ENCODE measurements at places on chromosomes 6 and 20.
A peak's percentile ranks its signal among the peaks of the same experiment; 100 is the strongest.

GRCh38 chr6:81749707-81750106 lies 2.8 kb downstream of the TENT5A start:
- no peak for DNase-seq

DNA sequence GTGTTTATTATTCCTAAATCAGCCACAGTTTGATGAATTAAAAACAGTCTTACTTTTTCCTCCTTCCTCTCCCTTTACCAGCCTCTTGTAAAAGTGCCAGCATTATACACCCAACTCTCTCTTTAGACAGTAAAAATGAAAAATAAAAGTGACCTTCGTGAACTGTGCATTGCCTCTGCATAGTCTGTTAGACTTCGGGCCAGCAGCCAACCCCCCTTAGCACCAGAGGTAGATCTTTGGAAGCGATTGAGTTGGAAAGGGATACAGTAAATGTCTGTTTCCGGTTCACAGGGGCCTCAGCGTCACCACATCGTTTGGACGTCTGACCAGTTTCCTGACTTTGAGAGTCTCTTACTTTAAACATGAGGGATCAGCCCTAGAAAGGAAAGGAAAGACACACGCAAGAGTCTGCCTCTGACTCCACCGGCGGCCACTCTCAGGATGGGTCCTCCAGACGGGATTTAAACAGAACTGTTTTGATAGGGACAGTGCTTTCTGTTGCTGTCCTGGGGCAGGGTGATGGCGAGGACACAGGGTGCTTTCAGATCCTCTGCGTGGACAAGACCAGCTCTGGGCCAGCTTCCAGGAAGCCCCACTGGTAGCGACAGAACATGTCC lies 206.6 kb upstream of the PREP start:
- no peak for DNase-seq

DNA sequence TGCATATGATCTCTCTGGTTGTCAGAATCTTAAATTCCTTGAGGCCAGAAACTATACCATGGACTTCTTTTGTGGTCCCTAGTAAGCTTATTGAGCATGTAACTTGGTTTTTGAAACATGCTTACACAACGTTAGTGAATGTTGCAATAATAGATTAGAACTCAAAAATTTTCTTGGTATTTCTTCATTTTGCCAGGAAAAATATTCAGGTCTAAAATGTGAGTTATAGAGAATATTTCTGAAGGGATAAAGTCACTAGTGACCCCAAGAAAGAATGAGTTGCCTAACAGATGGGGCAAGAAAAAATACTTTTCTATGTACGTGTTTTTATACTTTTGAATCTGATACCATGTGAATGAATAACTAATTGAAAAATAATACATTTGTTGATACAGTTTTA lies 195.4 kb downstream of the TFAP2A start:
- no peak for DNase-seq

GRCh38 chr20:38032585-38033329 lies 499 bp downstream of the TTI1 start:
- DNase-seq = peak; percentile 9

DNA sequence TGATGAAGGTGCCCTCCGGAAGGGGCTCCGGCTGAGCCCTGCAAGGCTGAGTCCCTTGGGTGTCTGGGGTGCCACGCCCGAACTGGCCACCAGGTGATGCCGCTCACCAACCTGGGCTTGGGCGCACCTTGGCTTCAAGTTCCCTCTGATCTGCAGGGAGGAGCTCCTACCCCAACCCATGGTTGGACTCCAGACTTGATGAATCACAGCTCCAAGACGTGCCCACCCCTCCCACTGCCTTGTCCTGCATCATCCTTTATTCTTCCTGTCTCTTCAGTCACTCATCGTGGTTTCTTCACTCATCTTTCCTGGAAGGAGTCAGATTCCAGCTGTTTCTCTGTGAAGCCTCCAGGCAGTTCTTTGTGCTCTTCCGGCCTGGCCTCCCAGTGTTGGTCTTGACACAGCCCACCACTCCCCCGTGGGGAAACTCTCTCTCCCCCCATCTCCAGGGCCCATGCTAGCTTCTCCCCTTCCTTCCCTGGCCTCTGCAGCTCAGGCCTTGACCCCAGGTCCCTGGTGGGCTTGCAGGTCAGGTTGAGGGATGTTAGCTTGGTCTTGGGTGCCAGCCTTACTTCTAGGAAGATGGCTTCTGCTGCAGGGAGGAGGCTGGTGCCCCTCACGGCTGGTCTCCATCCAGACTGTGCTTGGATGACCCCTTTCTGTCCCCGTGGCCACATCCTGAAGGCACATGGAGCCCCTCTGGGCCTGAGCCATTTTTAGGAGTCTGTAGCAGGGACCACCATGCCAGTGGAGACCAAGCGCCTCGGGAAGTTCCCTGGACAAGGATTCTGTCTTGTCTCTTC lies 2.6 kb upstream of the ZBP1 start:
- peak; percentile 76 for DNase-seq

GRCh38 chr6:162497389-162497788 lies 230.2 kb downstream of the PRKN start:
- no peak for DNase-seq

DNA sequence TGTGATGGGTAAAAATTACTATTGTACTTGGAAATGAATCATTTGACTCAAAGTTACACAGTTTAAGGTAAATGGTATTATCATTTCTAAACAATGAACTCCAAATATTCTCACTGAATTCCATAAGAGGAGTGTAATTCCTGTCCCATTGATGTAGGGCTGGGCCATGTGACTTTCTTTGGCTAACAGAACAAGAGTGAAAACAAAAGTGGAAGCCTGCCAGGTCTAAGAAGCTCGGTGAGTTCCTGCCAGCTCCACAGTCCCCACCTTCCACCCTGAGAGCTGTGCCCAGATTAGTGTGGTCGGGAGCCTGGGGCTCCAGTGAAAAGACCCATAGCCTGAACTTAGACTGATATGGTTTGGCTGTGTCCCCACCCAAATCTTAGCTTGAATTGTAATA lies 24.6 kb downstream of the TBXT start:
- no peak for DNase-seq

DNA sequence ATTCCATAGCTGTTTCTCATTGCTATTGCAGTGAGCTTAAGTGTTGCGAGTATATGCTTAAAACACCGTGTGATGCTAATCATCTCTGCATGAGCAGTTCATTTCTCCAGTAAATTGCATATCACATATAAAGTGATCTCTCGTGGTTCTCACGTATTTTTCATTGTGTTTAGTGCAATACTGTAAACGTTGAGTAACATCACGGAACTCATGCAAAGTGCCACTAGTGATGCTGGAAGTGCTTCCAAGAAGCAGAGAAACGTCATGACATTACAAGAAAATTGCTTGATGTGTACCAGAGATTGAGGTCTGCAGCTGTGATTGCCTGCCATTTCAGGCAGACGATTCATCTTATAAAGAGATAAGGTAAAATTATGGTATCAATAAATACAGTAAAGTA lies 830.4 kb downstream of the GRIK2 start:
- DNase-seq = no peak

DNA sequence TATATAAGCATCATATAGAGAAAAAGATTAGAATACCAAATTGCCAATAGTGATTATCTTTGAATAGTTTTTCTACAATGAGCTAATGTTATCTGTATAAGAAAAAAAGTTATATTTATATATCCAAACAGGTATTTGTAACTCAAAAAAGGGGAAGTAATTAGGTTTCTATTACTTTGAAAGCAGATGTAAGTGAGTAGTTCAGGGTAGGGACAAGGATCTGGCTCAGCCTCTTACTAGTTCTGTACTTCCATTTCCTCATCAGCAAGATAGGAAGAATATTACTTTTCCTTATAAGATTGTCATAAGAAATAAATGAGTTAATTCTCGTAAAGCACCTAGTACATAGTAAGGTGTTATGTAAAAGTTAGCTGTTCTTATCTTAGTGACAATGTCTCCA lies 32.2 kb downstream of the AHI1 start:
- DNase-seq = no peak

- DNase-seq = peak; percentile 20
Measured at GRCh38 chr20:38152621-38153221, 12.3 kb downstream of the TGM2 start.

- no peak for DNase-seq
Measured at GRCh38 chr6:7006515-7007191, 101.1 kb upstream of the RREB1 start.

Measured in activated CD4-positive, alpha-beta T cell treated with anti-CD3 and anti-CD28 coated beads, Interleukin-2, amount 50 U/mL, for 48 hours (primary cell).